Pancreas (tissue), 10 donors: ENCODE measurements at places on chromosomes 2 and 18.

DNA sequence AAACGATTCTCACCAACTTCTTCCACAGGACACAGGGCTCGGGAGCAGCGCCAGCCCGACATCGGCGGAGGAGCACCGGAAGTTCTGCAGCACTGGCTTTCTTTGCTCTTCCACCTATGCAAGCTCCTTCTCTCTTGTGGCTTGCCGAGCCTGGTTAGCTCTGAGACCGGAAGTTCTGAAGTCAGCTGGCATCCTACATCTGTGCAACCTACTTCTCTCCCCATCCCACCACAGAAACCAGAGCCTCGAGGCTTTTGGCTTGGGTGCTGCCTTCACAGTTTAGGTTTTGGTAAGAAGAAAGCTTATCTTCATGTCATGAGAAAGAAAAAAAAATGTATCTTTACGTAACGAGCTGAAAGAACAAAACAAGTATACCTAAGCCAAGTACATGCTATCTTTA, 111.7 kb downstream of the ANKRD44 start:
- no peaks in the 10 kb centered on the region for H3K27me3 ChIP-seq
- H3K4me3 ChIP-seq = no peak overlapping the region
- no peaks in the 10 kb centered on the region for H3K4me1 ChIP-seq
- H3K27ac ChIP-seq = no peak overlapping the region
- no peak for DNase-seq

- no peak overlapping the region for H3K27ac ChIP-seq
- H3K27me3 ChIP-seq = no peaks in the 10 kb centered on the region
- H3K4me1 ChIP-seq = no peaks in the 10 kb centered on the region
- no peaks in the 10 kb centered on the region for H3K36me3 ChIP-seq
- no peak overlapping the region for H3K4me3 ChIP-seq
- DNase-seq = no peak
These were observed 140.2 kb upstream of the ETAA1 start for GRCh38 chr2:67256892-67257291.

DNA sequence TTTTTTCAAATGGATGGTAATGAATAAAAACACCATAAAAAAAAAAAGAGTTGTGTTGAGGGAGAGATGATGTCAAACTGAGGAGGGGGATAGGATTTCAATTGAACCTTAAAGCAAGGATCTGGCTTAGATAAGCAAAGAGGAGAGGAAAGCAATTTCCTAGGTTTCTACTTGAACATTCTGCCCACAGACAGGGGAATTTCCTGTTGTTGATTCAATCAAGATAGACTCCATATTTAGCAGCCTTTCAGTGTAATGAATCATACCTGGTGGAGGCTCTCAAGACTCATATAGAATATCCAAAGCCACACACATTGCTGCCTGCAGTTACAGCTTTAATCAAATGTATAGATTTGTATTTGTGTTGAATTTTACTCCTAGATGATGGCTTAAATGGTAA, 294.4 kb upstream of the PIK3C3 start:
- H3K27me3 ChIP-seq = no peaks in the 10 kb centered on the region
- no peak for DNase-seq
- no peaks in the 10 kb centered on the region for H3K36me3 ChIP-seq
- H3K27ac ChIP-seq = no peak overlapping the region

DNA sequence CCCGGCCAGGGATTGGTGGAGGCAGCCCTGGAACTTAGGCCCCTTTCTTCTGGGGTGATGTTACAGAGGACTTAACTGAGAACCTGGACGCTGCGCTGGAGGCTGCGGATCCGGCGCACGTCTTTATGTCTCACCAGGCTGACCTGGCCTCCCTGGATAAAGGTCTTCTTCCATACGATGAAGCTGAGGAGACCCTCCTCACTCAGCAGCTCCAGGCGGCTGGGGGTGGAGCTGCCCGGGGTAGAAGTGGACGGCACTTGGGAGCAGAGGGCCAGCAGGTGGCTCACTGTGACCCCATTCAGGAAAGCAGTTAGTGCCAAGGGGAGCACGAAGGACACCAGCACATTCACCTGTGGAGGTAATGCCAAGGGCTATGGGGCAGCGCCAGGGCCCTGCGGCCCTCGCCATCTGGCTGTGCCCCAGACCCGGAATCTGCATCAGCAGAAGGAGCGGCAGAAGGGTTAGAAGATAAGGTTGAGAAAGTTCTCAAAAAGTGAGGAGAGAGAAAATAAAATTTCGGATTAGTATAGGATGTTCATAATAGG, 8.0 kb downstream of the NTSR2 start:
- no peaks in the 10 kb centered on the region for H3K27me3 ChIP-seq
- H3K4me1 ChIP-seq = no peaks in the 10 kb centered on the region
- no peak overlapping the region for H3K27ac ChIP-seq
